ENCODE measurements at places on chromosomes 6 and 20.

DNA sequence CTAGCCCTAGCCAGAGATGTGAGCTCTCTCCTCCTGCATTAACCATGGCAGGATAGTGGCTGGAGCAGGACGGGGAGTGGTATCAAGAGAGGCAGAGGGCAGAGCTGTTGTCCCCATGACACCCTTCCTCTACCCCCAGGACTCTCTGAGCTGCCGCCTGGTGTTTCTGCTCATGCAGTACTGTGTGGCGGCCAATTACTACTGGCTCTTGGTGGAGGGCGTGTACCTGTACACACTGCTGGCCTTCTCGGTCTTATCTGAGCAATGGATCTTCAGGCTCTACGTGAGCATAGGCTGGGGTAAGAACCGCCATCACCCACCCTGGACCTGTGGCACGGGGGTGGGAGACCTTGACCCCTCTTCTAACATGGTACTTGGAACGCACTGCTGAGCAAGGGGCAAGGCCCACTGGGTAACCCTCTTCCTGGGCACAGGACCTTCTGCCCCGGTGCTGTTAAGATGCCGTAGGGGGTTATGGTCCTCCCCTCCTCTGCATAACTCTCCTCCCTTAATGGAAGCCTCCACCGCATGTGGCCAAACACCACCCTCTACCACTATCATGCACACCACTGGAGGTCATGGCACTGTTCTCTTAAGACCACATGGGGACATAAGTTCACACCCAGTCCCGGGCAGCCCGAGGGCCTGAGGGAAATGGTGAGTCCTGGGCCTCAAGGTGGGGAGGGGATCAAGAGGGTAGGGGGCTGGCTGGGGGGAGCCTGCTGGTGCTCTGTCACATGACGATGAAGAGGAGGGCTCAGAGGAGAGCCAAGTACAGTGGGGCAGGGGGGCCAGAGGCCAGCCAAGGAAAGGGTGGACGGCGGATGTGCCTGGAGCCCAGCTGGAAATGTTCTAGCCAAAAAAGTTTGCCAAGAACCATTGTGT, 25.1 kb downstream of the GLP1R start:
- no peak for DNase-seq

- DNase-seq, result no peak
These were observed 7.6 kb upstream of the SERPINB6 start for GRCh38 chr6:2978923-2979322.

DNA sequence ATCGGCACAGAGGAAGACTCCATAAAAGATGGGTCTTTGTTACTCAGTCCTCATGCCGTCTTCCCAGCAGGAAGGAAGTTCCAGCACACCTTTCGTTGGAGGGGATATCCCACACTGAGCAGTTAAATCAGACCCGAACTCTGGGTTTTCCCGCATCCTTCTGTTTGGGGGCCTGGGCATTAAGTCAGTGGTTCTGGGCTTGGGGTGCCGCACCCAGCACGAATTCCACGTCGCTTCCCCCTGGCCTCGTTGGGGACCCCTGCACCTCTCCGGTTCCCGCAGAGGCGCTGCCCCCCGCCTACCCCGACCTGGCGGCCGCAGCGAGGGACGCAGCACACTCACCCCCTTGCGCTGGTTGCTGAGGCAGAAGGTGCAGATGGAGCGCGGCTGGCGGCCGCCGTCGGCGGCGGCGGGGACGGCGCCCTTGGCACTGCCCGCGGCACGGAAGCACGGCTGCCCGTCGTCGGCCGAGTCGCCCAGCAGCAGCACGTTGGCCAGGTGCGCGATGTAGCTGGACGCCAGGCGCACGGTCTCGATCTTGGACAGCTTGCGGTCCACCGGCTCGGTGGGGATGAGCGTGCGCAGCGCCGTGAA, 641 bp downstream of the TCF15 start:
- DNase-seq, result no peak

DNA sequence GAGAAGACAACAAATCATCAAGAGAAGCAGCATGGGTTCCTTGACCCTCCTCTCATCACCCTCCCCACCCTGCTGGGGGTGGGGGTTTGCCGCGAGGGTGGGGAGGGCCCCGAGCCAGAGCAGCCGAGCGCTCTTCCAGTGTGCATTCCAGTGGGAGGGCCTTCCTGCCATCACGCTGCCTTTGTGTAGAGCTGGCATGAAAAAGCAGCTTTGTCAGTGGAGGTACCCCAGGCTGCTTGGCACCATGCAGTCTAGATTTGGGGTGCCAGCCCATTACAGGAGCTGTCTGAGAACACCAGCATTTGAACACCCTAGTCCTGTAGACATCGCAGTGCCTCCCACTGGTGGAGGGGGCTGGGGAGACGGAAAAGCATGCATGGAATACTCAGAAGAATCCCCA, 12.2 kb downstream of the BAK1 start:
- no peak for DNase-seq

DNA sequence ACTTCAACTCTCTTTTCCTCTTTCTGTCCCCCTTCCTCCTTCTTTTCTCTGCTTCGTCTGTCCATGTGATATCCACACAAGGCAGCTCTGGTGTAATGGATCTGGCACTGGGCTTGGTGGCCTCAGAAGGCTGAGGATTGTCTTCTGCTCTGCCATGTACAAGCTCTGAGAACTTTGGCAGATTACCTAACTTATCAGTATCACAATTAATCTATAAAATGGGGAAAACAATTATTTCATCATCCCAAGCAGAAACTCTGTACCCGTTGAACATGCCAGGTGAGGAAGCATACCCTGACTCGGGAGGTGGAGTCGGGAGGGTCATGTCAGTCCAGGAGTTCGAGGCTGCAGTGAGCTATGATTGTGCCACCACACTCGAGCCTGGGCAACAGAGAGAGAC, 10.6 kb downstream of the RNF144B start:
- no peak for DNase-seq

DNA sequence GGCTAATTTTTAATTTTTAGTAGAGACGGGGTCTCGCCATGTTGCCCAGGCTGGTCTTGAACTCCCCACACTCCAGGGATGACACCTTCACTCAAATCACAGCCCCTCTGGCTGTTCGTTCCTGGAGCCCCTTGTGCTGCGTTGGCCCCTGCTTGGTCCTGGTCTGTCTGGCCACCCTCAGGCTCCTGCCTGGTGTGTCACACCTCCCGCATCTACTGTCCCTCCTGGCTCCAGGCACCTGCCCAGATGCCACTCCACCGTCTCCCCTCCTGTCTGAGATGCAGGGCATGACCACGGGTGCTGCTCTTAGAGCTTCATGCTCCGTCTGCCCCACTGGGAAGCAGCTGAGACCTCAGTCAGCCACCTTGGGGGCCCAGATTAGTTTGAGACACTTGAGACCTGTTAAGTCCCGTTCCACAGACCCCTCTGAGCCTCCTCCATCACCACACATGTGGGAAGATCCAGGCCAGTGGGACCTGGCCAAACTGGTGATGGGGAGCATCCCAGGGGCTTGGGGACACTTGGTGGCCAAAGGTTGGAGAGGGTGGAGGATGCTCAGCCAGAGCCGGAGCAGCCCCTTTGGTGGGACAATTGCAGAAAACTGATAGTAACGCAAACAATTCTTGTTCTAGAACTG, 21.9 kb upstream of the NPBWR2 start:
- DNase-seq, result peak; percentile 37

- DNase-seq, result no peak
These were observed 54.2 kb upstream of the TAB2 start for GRCh38 chr6:149263321-149263720.

GRCh38 chr6:42185597-42185996, 9.2 kb downstream of the GUCA1B start:
- peak; percentile 36 for DNase-seq

DNA sequence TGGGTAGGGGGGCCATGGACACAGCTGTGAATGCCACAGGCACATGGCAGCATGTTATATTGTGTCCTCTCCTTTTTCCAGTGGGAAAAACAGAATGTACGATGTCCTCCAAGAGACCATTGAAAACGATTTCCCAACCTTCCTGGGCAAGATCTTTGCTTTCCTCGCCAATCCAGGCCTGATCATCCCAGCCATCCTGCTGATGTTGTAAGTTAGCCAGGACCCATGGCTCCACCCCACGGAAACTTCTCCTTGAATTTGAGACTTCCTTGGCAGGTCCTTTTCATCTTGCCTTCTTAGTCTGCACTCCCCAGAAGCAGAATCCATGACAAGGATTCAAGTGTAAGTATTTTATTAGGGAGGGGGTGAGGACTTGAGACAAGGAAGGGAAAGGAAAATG, 28.2 kb upstream of the NOP56 start:
- DNase-seq, result no peak
